ENCODE measurements at places on chromosomes 6 and 20.
A peak's percentile ranks its signal among the peaks of the same experiment; 100 is the strongest.

- no peak for DNase-seq
Measured at GRCh38 chr6:63677282-63677681, 41.7 kb downstream of the PHF3 start.

- DNase-seq, result no peak
Measured at GRCh38 chr6:115602466-115602865, 458.2 kb downstream of the FRK start.

GRCh38 chr6:84554074-84554473 is 210.3 kb downstream of the TBX18 start:
- DNase-seq, result peak; percentile 24

DNA sequence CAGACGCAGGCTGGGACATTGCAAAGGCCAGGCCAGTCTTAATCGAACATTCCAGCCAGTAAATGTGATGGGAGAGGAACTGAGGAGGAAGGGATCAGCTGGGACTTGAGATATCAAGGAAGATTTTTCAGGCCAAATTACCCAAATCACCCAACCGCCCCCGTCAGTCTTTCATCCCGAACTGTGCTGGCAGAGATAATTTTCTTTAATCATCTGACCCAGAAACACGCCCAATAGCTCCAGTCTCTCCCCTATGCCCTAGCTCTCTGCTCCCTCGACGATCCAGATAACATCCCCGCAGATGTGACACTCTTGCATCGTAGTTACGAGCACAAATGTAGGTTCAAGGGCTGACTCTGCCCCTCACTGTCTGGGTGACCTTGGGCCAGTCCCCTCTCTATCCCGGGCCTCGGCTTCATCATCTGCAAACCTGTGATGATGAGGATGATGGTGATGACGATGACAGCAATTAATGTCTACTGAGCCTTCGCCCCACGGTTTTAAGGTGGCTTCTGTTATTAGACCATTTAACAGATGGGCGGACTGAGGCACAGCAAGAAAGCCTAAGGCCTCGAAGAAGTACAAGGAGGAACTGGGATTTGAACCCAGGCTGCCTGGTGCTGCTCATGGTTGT is 118.6 kb downstream of the PREX1 start:
- DNase-seq, result no peak

DNA sequence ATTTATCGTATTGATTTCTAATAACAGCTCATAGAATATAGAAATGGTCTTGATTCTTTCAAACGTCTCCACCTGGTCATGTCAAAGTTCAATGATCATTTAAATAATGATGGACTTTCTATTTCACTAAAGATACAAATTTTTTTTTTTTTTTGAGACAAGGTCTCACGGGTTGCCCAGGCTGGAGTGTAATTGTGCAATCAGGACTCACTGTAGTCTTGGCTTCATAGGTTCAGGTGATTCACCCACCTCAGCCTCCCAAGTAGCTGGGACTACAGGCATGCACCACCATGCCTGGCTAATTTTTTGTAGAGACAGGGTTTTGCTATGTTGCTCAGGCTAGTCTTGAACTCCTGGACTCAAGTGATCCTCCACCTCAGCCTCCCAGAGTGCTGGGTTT is 25.2 kb downstream of the KLHL31 start:
- no peak for DNase-seq

GRCh38 chr6:142796571-142796970 is 148.4 kb downstream of the HIVEP2 start:
- peak; percentile 83 for DNase-seq

GRCh38 chr6:1614448-1615150 is 4.9 kb downstream of the FOXC1 start:
- no peak for DNase-seq

DNA sequence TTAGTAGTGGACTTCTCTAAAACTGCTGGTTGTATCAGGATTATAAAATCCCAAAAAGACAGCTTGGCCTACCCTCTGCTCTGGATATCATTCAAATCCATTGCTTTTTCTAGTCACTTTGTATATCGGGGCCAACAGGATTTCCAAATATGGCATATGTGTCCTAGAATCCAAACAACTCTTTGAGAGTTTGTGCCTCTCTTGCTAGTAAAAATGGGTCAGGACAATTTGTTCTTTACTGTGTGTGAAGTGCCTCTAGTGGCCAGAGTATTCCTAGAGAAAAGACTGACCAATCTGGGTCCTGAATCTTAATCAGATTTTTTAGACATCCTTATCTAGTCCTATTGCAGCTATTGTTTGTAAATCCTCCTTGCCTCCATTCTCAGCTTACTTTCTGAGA is 33.5 kb upstream of the MANEA start:
- DNase-seq, result no peak

- no peak for DNase-seq
Measured at GRCh38 chr6:47111685-47112084, 69.6 kb upstream of the ADGRF1 start.

GRCh38 chr20:4946986-4947385 is 54.3 kb downstream of the SLC23A2 start:
- no peak for DNase-seq

DNA sequence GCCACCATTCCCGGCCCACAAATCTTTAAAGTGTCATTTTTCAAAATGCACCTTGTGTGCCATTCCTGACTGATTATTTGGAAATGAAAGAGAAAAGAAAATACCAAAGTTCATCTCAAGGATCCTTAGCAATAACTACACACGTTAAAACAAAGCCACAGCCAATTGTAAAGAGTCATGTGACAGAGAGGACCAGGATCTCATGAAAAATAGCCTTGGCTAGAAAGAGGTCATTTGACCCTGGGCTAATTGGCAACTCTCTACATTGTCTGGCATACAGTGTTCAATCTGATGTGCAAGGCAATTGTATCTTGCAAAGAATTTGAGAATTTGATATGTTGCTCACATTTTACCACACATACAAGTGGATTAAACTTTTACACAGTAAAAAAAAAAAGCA is 31.6 kb upstream of the HLA-G start:
- DNase-seq, result no peak

- no peak for DNase-seq
Measured at GRCh38 chr6:143395699-143396098, 54.8 kb downstream of the ADAT2 start.

DNA sequence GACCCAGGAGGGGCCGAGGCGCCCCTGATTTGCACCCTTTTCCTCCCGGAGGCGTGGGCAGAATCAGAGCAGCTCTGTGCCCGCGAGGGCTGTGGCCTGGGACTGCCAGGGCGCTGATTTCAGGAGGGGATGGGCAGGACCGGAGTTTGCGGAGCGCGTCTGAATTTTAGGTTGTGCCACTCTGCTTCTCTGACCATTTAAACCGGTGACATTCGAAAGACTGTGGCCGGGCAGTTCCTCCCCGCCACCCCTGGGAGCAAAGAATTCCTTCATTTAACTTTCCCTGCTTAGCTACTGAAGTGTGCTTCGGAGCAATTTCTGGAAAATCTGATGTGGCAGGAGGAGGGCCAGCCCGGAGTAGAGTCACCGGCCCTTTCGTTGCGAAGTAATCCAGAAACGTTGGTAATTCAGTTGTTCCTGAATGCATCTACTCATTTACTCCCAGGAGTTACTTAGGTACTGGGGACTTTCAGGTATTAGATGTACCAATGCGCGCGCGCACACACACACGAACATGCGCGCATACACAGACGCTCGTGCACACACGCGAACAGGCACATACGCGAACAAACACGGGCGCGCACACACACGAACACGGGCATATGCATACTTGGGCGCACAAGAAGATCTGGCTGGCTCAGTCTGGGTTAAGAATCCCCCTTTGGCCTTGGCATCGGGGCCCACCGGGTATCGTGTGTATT is 568 bp downstream of the CCDC170 start:
- DNase-seq, result no peak

GRCh38 chr6:153842491-153842890 is 196.5 kb upstream of the OPRM1 start:
- no peak for DNase-seq

GRCh38 chr20:20102716-20103258 is 50.5 kb downstream of the CFAP61 start:
- DNase-seq, result no peak

DNA sequence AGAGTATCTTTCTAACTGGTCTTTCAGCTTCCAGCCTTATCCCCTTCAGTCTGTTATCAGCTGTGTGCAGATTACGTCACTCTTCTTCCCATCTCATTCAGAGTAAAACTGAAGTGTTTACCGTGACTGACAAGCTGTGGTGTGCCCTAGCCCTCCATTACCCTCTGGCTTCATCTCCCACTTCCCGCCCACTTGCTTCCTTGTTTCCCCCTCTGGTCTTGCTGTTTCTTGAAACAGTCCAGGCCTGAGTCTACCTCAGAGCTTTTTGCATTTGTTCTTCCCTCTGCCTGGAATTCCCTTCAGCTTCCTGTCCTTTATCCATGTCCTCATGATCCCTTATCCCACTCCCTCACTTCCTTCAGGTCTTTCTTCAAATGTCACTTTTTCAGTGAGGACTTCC is 66.9 kb downstream of the CARMIL1 start:
- no peak for DNase-seq

DNA sequence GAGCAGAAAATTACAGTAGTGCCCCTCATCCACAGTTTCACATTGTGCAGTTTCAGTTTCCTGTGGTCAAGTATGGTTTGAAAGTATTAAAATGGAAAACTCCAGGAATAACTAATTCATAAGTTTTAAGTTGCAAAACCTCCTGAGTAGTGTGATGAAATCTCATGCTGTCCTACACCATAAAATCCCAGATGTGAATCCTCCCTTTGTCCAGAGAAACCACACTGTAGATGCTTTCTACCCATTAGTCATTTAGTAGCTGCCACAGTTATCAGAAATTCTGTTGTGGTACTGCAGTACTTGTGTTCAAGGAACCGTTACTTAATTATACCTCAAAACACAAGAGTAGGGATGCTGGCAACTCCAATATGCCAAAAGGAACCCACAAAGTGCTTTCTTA is 74.7 kb downstream of the PTCHD4 start:
- peak; percentile 48 for DNase-seq

- DNase-seq, result no peak
Measured at GRCh38 chr20:45301824-45302271, 4.8 kb upstream of the RBPJL start.

Data from AG09309 (cell line).